Right cardiac atrium (tissue), 5 donors: ENCODE measurements at places on chromosomes 7 and 10.

GRCh38 chr7:99407872-99408378 lies 472 bp downstream of the PDAP1 start:
- DNase-seq = peak; percentile 79

DNA sequence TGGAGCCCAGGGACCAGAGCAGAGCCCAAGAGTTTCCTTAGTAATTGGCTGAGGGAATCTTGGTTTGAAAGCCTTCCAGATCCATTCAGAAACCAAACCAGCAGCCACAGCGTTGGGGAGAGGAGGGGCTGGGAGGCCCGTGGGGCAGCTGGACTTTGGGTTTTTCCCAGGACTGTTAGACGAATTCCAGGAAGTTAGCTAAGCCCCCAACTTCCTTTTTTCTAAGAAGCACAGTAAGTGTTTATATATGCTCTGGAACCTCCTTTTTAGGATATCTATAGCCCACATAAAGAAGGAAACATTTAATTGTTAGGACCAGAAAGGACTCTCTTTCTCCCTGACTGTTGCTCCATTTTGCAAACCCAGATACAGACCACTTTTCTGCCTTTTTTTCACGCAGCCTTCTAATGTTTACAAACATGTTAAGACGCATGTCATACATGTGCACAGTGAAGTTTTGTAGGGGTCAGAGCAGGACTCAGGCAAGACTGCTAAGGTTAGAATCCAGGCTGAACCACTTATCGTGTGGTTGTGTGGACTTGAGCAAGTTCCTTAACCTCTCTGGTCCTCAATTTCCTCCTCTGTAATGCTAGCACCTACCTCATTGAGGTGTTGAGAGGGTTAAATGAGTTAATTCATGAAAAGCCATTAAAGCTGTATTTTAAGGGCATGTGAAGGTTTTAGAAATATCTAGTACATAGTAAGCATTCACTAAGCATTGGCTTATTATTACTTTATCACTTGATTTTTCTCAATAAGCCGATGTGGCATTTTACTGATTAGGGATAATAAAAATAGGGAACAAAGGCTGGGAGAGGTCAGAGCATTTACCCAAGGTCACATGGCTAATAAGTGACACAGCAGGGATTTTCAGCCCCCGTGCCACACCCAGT lies 42.4 kb downstream of the TBATA start:
- peak; percentile 80 for DNase-seq

DNA sequence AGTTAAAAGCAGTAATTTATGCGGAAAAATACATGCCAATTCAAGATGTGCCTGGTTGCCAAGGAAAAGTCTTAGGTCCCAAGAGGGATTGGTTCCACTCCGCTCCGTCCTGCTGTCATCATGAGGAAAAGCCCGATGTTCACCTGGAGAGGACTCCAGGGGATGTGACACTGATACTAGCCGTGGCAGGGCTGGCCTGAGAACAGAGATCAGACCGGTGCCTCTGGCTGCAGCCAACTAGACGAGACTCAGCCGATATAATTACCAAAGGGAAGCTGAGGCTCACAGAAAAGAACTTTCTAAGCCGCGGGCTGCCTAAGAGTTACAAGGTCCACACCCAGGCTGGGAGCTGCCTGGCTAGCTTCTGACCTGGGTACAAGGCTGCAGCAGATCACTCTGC lies 81.3 kb upstream of the UNC5B start:
- no peak for DNase-seq

DNA sequence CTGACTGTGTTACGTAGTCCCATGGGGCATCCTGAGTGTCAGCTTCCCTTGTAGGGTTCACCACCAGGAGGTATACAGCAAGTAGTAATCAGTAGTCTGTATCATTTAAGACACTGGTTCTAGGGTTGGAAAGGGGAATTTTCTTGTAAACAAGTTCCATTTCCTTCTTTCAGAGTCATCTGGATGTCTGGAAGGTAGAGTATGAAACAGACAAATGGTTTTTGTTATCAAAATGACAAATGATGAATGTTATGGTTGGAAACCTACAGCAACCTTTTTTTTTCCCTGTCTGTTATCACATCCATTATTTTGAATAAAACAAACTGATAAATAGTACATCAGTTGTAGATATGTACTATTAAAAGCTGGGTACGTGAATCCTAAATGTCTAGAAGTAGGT lies 19.1 kb downstream of the SEMA3A start:
- DNase-seq = no peak
